ENCODE measurements at places on chromosomes 7 and 10.

DNA sequence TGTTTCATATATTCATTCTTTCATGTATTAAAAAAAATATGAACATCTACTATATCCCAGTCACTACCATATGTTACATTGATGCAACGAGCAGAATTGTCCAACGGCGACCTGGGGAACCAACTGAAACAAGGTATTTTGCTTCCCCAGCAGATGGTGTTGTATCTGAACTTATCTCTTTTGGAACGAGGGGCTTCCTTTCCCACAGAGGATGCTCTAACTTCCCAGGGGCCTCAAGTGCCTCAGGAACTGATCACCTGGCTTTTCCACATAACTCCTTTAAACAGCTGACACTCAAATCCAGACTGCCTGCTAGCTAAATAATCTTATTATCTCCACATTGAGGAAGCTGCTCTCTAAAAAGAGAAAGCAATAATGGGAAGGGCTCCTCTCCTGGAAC lies 259.3 kb downstream of the HTR7 start:
- DNase-seq, result no peak

GRCh38 chr10:127990846-127991542 lies 84.1 kb downstream of the PTPRE start:
- peak; percentile 58 for DNase-seq

DNA sequence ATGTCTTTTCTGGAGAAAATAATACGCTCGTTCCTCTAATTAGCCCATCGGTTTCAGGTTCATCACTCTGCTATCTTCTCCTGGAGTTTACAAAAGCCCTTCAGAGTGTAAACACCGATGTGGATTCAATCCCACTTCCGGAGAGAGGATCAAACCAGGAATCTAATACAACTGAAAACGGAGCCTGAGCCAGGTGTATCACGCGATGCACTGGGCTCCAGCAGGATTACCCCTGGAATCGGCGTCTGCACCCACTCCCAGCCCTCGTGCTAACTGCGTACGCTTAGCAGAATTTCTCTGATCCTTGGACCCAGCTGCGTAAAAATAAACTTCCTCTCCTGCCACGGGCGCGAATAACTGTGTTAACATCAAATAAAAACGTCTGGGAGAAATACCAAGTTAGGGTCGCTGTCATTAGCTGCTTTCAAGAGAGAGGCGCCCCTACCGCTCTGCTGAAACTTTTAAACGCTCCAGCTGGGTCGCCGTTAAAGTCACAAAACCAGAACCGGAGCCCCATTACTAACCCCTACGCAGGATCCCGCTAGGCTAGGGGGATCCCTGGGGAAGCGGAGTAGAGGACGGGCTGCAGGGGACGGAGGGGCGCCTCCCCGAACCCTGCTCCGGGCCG lies 502 bp downstream of the ZNF3 start:
- no peak for DNase-seq

DNA sequence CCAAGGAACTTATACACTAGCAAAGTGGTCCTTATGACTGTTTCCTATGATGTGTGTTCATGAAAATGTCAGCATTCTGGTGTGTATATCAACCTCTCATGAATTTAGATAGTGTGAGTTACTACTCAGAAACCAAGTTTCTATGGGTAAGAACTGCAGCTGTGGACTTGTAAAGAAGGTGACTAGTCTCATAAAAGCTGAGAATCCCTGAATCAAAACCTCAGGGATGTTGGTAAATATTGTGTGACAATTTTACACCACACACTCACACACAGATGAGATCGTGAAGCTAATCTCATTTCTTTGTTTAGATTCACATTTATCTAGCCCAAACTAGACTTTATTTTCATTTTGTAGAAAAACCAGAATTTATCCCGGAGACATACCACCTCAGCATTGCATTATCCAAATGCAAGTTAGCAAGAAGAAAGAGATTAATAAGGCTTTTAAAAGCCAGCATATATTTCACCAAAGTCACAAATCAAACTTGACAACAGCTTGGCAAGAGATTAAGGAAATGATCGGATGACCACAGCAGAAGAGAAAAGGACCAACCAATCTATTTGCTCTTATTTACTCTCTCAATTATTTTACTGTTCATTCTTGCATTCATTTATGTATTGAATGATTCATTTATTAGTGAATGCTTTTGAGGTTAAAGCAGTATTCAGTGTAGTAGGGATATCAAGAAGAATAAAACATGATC lies 92.9 kb downstream of the PLXDC2 start:
- DNase-seq, result no peak

DNA sequence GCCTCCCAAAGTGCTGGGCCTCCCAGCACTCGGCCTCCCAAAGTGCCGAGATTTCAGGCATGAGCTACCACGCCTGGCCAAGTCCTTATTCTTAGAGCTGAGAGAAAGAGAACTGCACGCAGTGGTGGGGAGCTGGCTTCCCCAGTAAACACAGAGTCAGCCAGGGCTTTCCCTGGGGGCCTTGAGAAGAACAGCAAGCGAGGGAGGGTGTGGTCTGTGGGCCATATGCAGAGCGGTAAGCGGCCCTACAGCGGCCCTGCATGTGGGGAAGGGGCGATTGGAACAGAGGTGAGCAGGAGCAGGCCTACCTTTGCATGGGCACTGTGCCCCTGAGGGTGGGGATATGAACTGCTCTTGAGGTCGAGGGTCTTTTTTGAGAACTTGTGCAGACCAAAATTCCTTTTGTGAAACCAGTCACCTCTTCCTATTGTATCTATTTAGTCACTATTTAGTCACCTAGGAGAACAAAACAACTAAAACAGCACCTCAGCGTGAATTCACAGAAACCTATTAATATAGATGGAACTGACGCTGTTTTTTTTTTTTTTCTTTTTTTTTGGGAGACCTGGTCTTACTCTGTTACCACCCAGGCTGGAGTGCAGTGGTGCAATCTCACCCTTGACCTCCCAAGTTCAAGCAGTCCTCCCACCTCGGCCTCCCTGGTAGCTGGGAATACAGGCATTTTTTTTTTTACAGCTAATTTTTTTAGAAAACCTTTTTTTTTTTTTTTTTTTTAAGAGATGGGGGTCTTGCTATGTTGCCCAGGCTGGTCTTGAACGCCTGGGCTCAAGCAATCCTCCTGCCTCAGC lies 36.9 kb upstream of the SH2D4B start:
- DNase-seq, result no peak

GRCh38 chr10:23331567-23332301 lies 12.9 kb downstream of the C10orf67 start:
- DNase-seq, result peak; percentile 66

DNA sequence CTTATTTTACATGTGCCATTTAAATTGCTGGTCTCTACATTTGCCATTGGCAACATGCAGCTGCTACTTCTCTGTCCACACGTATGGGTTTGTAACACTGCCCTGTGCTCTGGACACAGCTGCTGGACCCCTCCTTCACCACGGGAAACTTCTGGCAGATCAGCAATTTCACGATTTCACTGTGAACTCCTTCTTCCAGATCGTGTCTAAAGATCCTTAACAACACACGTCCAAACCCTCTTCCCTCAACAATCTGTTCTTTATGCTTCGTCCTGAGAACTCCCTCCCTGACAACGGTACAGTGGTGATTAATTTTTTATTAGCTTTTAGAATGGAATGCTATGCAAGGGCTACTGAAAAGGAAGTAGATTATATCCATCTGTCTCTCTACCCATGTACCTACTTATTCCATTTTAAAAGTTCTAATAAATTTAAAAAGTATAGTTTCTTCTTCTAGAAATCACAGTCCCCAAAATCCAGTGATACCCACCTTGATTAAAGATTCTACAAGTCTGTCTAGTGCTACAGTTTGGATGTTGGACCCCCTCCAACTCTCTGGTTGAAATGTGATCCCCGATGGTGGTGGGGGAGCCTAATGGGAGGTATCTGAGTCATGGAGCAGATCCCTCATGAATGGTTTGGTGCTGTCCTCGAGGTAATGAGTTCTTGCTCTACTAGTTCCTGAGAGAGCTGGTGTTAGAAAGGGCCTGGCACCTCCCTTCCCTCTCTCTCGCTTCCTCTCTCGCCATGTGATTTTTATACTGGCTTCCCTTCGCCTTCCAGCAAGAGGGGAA lies 81.0 kb downstream of the KIAA1549 start:
- no peak for DNase-seq

- DNase-seq, result peak; percentile 63
Measured at GRCh38 chr7:129644634-129645230, 33.2 kb downstream of the NRF1 start.

DNA sequence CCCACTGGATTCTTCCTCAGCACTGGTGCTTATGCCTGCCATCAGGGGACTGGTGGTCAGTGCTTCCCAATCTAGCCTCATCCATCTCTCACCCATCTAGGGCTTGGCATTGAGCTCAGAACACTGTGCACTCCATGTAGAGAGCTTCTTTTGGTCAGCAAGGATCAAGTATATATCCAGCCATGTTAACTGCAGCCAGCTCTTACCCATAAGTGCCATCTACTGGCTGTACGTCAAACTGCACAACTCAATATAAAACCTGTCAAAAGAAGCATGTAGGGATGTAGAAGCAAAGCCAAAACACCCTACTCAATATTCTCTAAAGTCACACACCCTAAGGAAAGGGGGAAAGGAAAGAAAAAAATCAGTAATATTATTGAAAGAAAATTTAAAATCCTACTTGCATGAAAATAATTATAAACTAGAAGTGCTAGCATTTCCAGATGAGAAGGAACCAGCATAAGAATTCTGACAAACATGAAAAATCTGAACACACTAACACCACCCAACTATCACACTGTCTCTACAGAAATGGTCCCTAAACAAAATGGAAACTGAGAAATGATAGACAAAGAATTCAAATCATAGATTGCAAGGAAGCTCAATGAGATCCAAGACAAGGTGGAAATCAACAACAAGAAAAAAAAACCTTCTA lies 531.1 kb upstream of the STEAP1 start:
- DNase-seq, result peak; percentile 71

- no peak for DNase-seq
Measured at GRCh38 chr7:97081521-97082300, 35.8 kb upstream of the SDHAF3 start.

DNA sequence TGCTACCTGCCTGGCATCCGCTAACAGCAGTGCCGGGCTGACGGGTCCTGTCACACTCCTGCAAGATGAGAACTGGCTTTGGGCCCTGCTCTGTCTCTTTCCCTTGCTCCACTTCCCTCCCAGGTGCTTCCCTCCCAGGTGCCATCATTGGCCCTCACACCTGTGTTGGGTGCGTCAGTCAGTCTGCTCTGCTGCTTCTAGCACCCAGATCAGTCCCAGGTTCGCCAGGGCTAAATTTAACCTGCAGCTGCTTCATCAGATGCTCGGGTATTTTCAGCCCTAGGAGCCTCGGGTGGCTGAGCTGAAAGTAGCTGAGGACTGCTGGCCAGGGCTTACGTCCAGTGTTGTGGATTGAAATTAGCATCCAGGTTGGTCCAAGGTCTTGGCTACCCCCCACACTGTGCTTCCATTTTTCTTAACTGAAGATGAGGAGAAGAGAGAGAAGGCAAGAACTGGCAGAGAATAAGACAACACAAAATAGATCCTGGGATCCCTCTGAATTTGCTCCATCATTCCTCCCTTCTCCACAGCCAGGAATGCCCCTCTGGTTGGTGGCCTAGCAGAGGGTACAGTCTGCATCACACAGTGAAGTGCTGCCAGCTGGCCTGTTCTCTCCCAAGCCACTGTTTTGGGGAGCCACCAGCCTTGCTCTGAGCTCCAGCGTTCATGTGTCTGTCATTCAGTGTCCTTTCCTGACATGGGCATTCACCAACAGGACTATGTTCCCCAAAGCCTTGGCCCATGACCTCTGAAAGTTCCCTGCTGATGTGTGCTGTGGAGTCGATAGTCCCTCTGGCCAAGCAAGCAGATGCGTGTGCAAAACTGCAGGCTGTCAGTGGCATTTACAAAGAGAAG lies 65.9 kb upstream of the SYPL1 start:
- no peak for DNase-seq

All from common myeloid progenitor, CD34-positive (primary cell).